Activated CD8-positive, alpha-beta memory T cell treated with anti-CD3 and anti-CD28 coated beads for 48 hours (primary cell): ENCODE measurements at places on chromosomes 5 and 9.

- no peak for DNase-seq
Observed at GRCh38 chr5:151240924-151241635, 11.9 kb upstream of the GM2A start.

GRCh38 chr5:170451747-170452365 is 52.0 kb upstream of the KCNIP1 start:
- DNase-seq: no peak

- DNase-seq: no peak
Observed at GRCh38 chr5:34530637-34531036, 125.5 kb upstream of the RAI14 start.

DNA sequence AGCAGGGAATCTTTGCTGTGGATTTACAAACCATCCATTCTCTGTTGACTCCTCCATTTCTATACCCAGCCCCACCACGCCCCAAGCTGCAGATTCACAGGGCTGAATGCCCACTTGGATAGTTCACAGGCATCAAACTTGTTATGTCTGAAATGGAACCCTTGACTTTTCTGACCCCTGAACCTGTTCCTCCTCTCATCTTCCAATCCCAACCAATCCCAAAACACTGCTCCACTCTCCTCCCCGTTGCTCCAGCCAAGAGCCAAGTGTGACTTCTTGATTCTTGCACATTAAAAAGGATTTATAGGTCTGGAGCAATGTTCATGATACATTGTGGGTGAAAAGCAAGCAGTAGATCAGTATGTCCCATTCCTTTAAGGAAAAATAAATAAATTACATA is 145.6 kb downstream of the DAB2IP start:
- DNase-seq: no peak

GRCh38 chr5:120628156-120628555 is 164.1 kb downstream of the PRR16 start:
- no peak for DNase-seq

DNA sequence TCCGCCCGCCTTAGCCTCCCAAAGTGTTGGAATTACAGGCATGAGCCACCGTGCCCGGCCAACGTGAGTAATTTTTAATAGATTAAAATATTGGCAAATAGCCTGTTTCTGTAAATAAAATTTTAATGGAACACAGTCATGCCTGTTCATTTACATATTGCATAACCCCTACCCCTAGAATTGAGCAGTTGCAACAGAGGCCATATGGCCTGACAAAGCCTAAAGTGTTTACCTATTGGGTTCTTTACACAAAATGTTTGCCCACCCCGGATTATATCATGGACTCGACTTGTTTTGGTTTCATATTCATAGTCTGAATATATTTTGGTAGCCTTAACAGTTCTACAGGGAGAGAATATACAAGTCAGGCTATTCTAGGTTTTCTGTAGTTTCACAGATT is 5.3 kb downstream of the NSA2 start:
- no peak for DNase-seq

- DNase-seq: no peak
Observed at GRCh38 chr5:174086751-174087150, 41.2 kb downstream of the NSG2 start.

DNA sequence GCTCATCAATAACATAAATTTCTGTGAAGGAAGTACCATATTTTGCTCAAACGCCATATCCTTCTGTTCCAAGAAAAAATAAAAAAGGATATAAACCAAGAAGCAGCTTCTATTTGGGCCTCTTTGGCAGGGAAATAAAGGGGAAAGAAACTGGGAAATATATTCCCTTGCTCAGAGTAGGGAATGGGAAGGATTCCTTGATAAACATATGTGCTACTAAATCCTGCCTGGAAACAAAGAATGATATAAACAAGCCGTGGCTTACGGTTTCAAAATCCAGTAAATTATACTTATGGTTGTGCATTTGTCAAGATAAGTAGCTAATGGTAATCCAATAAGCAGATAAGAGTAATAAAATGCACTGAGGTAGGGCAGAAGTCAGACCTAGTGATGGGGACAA is 481.6 kb downstream of the NTRK2 start:
- DNase-seq: no peak

DNA sequence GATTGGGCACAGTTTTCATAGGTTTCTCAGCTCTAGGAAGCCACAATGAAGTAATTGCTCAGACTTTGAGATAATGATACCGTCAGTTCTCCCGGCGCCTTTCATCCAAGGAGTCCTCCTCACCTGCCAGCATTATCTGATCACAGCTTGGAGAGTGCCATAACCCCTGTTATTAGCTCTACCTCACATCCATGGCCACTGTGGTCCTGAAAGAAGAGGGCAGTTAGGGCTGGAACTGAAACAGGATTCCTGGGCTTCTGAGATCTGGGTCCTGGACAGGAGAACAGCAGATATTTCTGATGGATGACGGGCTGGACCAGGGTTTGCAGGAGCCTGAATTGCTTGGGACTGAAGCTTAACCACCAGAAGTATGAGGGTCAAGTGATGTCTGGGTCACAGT is 13.5 kb downstream of the RGS3 start:
- no peak for DNase-seq

- DNase-seq: no peak
Observed at GRCh38 chr5:141742866-141743851, 61.1 kb upstream of the ARAP3 start.

DNA sequence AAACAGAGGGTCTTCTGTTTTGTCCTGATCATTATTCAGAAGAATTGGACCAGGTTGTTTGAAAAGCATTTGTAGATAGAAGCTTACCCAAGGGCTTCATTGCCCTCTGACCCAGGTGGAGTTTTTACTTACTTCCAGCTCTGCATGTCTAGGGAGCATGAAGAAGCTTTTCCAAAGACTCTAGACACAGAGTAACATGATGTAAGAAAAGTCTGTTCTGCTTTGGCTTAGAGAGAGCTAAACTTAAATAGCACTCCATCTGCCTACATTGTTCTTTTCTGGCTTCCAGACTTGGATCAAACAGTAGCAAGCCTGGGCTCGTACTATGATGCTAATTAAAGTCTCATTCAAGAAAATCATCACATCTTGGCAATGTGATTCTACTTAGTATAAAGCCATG is 112.1 kb downstream of the SNCAIP start:
- DNase-seq: no peak

DNA sequence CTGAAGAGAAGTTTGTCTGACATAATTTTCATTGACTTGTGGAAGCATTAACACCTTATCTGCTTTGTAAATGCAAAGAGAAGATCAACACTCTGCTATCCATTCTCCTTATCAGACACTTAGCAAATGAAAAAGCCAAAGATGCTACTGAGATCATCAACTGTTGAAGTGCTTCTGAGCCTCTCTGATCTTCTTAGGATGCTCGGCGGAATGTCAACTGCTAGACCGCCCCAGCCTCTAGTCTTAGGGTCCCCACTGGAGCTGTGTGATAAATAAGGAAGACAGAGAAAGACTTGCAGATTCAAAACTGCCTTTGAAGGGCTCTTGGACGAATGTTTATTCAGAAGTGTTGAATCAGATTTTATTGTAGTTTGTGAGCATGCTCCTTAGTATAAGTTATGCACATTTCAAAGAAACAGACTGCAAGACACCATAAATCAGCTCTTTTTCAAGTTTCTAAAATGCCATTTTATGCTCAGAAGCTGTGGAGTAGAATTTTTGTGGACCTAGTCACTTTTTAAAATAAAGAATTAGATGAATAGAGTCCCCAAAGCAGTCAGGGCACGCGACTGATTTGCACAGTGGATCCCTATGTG is 197.9 kb downstream of the DIRAS2 start:
- DNase-seq: no peak

DNA sequence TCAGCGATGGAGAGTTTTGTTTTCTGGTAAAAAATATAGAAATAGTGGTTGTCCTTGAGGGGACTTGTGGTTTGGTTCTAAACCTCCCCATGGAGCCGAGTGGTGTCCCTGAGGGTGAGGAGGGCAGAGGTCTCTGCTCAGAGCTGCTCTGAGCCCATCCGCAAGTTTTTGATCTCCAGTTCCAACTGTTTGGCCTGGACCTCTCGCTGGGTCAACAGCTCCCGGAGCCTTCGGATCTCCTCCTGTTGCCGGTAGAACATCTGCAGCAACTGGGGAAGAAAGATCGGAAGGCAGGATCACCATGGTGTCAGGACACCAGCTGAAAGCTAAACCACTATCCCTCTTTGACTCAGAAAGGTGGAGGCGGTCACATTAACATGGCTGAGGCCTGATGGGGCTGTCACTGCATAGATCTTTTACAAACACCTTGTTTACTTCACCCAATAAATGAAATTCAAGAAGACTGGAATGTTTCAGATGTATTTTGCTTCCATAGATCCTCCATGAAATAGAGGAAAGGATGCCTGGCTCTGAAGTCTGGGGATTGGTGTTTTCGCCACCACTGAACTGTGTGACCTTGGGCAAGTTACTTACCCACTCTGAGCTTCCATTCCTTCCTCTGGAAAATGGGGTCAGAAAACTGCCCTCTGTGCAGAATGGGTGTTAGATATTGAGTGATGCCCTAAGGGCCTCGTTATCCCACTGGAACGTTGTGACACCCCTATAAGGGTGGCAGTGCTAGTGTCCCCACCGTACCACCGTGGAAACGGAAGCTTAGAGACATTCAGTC is 5.8 kb upstream of the TRIM14 start:
- DNase-seq: no peak

GRCh38 chr5:113950186-113950585 is 411.7 kb upstream of the KCNN2 start:
- DNase-seq: no peak

- no peak for DNase-seq
Observed at GRCh38 chr9:81174023-81174422, 515.3 kb downstream of the TLE1 start.

DNA sequence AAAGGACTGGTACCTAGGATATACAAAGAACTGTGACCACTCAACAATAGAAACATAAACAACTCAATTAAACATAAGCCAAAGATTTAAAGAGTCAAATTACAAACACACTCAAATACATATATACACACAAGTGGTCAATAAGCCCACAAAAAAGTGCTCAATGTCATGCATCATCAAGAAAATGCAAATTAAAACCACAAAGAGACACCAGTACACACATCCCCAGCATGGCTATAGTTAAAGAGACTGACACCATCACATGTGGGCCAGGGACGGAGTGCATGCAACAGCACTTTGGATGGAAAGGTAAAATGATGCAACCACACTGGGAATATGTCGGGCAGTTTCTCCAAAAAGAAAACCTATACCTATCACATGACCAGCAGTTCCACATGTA is 89.7 kb downstream of the CAAP1 start:
- no peak for DNase-seq

GRCh38 chr5:172906888-172907287 is 52.3 kb upstream of the RPL26L1 start:
- no peak for DNase-seq

GRCh38 chr5:83227611-83228010 is 150.3 kb downstream of the XRCC4 start:
- DNase-seq: no peak

- DNase-seq: no peak
Observed at GRCh38 chr9:113227436-113227835, 6.1 kb downstream of the SLC31A1 start.

DNA sequence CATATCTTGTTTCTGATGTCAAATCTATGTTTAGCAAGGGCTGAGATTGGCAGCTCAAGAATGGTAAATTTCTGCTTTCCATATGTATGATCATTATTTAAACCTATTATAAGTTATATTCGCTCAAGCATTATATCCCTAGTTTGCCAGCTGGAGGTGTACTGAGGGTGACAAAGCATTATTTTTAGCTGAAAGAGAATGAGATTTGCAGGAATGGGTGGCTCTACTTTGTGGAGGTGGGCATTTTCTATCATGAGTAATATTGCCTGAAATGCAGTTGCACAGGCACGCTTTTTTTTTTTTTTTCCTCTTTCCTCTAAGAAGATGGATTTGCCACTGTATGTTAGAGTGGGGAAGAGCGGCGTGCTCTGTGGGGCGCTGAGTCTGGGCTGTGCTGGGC is 393.8 kb downstream of the EBF1 start:
- DNase-seq: no peak

- no peak for DNase-seq
Observed at GRCh38 chr5:148378670-148379069, 5.1 kb upstream of the FBXO38 start.

DNA sequence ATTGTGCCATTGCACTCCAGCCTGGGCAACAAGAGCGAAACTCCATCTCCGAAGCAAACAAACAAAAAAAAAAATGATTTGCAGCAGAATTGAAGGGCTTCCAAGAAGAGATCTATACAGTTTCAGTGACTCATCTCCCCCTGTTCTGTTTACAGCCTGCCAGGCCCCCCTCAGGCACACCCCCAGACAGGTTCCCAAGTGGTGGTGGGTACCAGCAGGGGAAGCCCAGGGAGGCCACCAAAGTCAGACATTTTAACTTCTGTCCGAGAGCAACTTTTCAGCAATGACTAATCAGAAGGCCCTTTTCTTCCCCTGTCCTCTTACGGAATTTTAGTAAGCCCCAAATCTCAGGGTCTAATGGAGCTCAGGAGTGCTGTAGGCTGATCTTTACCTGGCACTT is 98.7 kb downstream of the PAX5 start:
- DNase-seq: no peak

- DNase-seq: no peak
Observed at GRCh38 chr5:127961763-127962145, 121.8 kb upstream of the SLC12A2 start.

DNA sequence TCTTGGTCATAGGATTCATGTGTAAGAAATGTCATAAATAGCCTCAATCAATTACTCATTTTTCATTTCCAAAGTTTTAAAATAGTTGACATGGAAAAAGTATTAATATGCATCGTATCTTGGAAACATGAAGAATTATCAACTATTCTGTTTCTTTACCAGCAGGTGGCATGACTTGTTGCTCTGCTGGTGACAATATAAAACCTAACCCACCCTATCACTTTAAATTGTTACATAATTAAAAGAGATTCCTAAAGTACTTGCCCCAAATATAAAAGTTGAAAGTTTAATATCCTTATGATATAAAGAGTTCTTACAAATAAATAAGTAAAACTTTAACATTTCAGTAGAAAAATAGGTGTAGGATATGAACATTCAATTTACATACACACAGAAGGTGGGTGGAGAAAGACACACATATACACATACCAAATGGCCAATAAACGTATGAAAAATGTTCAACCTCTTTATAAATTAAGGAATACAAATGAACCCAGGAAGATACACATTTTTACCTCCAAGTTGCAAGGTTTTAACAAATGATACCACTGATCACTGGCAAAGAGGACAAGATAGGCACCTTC is 30.6 kb downstream of the MAP1B start:
- no peak for DNase-seq

GRCh38 chr9:2255128-2255527 is 240.0 kb downstream of the SMARCA2 start:
- DNase-seq: no peak

- DNase-seq: no peak
Observed at GRCh38 chr9:100756217-100756616, 178.3 kb downstream of the CAVIN4 start.

GRCh38 chr9:133162861-133163503 is 732 bp downstream of the GBGT1 start:
- DNase-seq: no peak

GRCh38 chr9:96331236-96331947 is 29.4 kb upstream of the HSD17B3 start:
- no peak for DNase-seq

DNA sequence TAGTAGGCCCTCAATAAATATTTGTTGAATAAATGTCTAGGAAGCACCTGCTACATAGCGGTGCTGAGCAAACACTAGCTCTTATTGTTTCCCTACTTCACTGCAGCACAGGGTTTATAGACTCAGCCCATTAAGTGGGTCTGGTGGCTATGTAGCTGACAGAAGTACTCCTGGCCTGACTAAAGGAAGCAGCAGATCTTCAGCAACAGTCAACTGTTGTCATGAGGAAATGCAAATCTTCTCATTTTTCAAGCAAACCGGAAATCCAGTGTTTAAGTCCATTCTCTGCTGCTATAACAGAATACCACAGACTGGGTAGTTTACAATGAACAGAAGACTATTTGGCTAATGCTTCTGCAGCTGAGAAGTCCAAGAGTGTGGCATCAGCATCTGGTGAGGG is 2.8 kb upstream of the TEX10 start:
- DNase-seq: no peak
